ENCODE measurements at places on chromosomes 6 and 20. TPM values are rescaled to one million over a fixed set of nuclear protein-coding genes. Genes with fewer than 3 reads are reported as not detected.
A peak's percentile ranks its signal among the peaks of the same experiment; 100 is the strongest.

DNA sequence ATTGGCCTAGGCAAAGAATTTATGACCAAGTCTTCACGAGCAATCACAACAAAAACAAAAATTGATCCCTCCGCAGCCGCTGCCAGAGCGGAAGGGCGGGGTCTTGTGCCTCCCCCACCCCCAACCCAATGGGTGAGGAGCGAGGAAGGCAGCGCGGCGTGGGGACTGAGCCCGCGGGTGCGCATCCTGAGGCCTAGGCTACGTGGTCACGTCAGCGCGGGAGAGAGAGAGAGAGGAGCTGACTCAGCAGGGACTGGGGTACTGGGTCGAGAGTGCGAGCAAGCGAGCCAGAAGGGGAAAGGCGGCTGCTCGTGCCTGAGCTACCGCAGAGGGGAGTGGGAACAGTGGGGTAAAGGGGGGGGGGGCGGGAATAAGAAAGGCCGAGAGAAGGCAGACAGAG lies 90.1 kb upstream of the FERMT1 start:
- DNase-seq: no peak

GRCh38 chr6:148138573-148138972 lies 204.1 kb upstream of the SASH1 start:
- no peak for DNase-seq

DNA sequence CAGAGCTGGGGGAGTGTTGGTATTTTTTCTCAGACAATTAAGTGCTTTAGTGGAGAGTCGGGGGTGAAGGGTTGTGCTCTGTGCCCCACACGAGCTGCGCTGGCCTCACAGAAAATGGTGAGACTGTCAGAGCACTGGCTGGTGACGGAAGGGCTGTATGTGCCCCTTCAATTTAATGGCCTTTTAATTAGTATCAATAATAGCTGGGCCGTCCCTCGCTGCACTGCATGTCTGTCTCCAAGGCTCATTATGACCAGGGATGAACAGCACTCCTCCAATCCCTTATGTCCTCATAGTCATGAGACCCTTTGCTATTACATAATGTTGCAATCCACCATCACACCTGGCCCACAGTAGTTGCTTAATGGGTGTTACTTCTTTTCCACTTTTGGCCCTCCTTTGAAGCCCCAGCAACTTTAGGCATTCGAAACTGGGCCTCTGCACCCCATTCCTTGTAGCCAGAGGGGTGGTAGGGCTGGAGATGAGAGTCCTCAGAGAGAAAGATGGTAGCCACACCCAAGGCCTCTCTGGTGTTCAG lies 9.5 kb upstream of the RALY start:
- DNase-seq: no peak

DNA sequence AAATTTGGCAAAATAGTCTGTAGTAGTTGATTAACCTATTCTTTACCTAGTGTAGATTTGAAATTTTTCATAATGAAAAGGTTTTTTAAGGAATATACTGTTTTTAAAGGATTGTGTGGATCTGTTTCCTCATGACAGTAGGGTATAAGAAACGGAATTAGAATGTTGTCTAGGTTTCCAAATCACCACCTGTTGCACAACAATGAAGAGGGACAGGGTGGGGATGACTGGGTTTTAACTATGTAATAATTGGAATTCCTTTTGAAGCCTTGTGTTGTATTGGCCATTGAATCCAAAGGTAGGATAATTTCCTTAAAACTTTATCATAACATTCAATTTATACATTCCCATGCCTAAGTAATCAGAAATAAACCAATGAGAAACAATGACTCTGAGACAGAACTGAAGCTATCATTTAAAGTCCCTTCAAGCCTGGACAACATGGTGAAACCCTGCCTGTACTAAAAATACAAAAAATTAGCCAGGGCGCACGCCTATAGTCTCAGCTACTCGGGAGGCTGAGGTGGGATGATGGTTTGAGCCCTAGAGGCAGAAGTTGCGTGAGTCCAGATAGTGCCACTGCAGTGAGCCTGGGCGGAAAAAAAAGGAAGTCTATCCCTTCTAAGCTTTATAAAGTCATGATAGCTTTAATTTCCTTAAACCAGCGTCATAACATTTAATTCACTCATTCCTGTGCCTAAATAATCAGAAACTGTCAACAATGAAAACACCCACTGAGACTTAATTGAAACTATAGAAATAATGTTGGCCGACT lies 18.3 kb upstream of the SLC17A5 start:
- no peak for DNase-seq

- DNase-seq: no peak
Observed at GRCh38 chr6:3723966-3724365, 27.5 kb downstream of the PXDC1 start.

DNA sequence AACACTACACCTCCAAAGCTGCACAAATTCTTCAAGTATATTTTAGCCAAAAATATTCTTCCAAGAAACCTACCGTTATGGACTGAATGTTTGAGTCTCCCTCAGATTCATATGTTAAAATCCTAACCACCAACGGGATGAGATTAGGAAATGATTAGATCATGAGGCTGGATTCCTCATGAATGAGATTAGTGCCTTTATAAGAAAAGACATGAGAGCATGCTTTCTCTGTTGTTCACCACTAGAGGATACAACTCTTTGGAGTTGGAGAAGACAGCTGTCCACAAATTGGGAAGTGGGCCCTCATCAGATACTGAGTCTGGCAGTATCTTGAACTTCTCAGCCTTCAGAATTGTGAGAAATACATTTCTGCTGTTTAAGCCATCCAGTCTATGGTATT lies 7.1 kb upstream of the SLC17A4 start:
- DNase-seq: no peak

- DNase-seq: peak; percentile 81
Observed at GRCh38 chr20:675453-676314, at the start of gene SCRT2. Gene SCRT2 (minus strand): TSS chr20:675802. CDS start chr20:675601, 201 bp downstream.

- DNase-seq: peak; percentile 57
Observed at GRCh38 chr20:38633577-38634093, 32.0 kb downstream of the ARHGAP40 start.

DNA sequence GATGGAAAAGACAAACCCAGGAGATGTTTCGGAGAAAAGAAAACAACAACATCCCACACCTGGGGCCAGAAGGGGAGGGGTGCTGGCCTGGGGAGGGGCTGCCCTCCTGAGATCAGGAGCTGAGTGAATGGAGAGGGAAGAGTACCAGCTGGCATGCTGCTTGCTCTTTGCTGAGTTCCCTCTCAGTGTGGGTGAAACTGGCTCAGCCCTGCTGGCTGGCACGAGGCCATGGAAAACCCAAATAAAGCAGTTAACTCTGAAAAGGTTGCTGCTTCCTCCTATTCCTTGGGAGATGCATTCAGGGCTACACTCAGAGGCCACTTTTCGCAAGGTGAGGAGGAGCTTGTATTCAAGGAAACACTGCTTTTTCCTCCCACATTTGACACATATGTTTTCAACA lies 8.0 kb upstream of the KCNK16 start:
- no peak for DNase-seq

GRCh38 chr20:3887876-3888620 lies 1.1 kb upstream of the PANK2 start:
- DNase-seq: no peak

- no peak for DNase-seq
Observed at GRCh38 chr6:108652375-108652774, 91.7 kb downstream of the FOXO3 start.

- DNase-seq: no peak
Observed at GRCh38 chr20:44750081-44750805, 4.6 kb downstream of the KCNK15 start.

GRCh38 chr6:136331461-136331860 lies 41.8 kb upstream of the BCLAF1 start:
- DNase-seq: no peak

- DNase-seq: no peak
Observed at GRCh38 chr6:33634946-33635345, 13.8 kb downstream of the ITPR3 start.

DNA sequence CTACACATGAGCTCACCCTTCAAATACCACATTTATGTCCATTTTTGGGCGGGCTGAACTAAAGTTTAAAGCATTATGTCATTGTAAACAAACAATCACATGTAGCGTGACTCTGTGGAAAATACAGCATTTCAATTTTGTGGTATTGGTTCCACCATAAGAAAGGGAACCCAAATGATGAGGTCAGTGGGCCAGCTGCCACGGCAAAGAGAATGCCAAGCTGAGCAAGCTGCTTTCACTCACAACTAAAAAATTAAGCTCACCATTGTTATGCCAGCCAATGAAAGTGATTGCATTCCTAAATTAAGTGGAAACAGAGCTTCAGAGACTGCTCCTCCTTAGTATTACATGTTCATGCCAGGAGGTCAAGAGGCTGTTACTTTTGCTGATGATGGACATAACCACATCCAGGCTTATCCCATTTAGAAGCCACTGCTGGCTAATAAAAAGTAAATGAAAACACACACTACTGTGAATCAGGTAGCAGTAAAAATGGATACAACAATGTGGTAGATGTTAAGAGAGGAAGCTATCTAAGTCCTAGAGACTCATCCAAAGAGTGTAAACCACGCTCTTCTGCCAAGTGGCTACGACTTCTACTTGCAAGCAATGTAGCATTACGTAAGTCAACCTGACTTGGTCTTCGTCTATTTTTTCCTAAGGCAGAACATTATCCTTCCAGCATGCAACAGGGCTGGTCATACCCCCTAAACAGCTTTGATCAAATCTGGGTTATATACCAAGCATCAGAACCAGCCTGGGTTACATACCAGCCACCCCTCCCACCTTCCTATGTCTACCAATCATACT lies 164.8 kb downstream of the BACH2 start:
- no peak for DNase-seq

- no peak for DNase-seq
Observed at GRCh38 chr20:58403272-58403671, 14.2 kb downstream of the VAPB start.

- DNase-seq: no peak
Observed at GRCh38 chr6:20497216-20498040, 36.8 kb upstream of the CDKAL1 start.

DNA sequence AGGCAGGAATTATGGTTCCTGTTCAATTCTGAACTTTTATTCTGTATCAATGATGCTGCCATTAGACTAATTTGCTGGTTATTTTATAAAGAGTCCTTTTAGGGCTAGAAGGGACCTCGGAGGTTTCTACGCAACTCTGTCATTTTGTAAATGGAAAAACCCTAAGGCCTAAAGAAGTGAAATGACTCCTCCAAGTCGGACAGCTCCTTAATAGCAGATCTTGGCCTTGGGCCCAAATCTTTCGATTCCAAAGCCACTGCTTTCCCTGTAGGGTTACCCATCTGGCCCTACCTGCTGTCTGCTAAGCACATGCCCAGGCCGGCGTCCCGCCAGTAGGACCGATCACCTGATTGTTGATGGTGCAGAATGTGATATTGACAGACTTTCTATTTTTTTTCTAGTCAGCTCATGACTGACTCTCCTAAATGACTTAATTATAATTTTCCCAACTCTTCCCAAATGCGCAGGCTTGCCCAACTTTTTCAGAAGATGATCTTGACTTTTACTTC lies 40.2 kb downstream of the PLEKHG1 start:
- no peak for DNase-seq

DNA sequence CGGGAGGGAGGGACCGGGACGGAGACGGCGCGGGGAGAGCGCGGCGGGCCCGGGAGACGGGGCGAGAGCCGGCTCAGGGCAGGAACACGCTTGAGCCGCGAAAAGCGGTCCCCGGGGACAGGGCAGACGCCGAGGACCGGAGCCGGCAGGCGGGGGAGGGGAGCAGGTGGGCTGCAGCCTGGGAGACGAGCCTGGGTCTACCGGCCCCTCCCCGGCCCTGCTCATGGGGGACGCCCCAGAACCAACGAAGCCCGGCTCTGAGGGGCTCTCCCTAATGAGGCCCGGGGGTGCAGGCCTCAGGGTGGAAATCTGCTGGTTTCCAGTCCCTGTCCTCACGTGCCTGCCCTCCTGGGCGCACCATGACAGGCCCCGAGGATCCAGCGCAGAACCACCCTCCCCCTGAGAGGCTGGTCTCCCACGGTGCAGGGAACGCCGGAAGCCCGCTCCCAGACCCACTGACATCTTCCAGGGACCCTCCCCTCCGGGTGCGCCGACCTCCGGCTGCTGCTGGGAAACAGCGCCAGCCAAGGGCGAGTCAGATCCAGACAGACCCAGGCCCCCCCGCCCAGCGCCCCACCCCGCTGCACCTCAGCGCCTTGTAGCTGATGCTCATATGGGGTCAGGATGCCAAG lies 571 bp upstream of the EEF1A2 start:
- DNase-seq: no peak

GRCh38 chr20:25247000-25247517 lies 826 bp upstream of the PYGB start:
- DNase-seq: peak; percentile 72

DNA sequence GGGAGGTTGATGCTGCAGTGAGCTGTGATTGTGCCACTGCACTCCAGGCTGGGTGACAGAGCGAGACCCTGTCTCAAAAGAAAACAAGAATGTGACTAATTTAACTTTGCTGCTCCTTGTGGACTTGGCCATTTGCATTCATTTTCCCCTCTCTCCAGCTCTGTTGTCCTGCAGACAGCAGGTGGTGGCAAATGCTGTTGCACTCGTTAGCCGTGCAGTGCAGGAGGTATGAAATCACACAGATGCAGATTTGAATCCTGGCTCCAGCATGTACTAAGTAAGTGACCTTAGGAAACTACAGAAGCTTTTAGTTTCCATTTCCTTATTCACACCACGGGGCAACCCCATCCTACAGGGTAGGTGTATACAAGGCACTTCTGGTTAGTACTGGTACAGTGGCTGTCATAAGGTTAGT lies 9.6 kb upstream of the BEND3 start:
- DNase-seq: no peak

- DNase-seq: no peak
Observed at GRCh38 chr6:42423244-42423643, 28.5 kb downstream of the TRERF1 start.

- DNase-seq: no peak
Observed at GRCh38 chr20:14617123-14617522, 279.7 kb upstream of the FLRT3 start.

- no peak for DNase-seq
Observed at GRCh38 chr6:75233092-75233615, 10.4 kb downstream of the COX7A2 start.

- DNase-seq: no peak
Observed at GRCh38 chr6:125192610-125192930, 39.0 kb downstream of the TPD52L1 start.

The SLC22A23 gene
- 27.8 TPM for total RNA-seq

The CCN6 gene
- total RNA-seq: not detected

The NOX3 gene
- total RNA-seq: not detected

The GPSM3 gene
- total RNA-seq: 76.2 TPM

The HLA-DOA gene
- total RNA-seq: 31.2 TPM

The ZC2HC1B gene
- not detected for total RNA-seq

The C20orf204 gene
- 1.2 TPM for total RNA-seq

The BACH2 gene
- total RNA-seq: 6.3 TPM

The LKAAEAR1 gene
- 0.97 TPM for total RNA-seq

The SLC17A3 gene
- total RNA-seq: not detected

The SLCO4A1 gene
- 72.4 TPM for total RNA-seq

The EYS gene
- not detected for total RNA-seq

The RBM24 gene
- 1.2 TPM for total RNA-seq

The COX4I2 gene
- total RNA-seq: 17.1 TPM

The SLC32A1 gene
- not detected for total RNA-seq

The PAK5 gene
- total RNA-seq: 0.21 TPM

The MYL9 gene
- total RNA-seq: 274 TPM

The PNPLA1 gene
- total RNA-seq: 0.27 TPM
